Common myeloid progenitor, CD34-positive (primary cell): ENCODE measurements at places on chromosomes 11 and 22.

GRCh38 chr11:122102426-122102825 is 13.6 kb downstream of the BLID start:
- DNase-seq: no peak

- DNase-seq: peak; percentile 41
Observed at GRCh38 chr22:33018232-33018864, 39.8 kb downstream of the SYN3 start.

DNA sequence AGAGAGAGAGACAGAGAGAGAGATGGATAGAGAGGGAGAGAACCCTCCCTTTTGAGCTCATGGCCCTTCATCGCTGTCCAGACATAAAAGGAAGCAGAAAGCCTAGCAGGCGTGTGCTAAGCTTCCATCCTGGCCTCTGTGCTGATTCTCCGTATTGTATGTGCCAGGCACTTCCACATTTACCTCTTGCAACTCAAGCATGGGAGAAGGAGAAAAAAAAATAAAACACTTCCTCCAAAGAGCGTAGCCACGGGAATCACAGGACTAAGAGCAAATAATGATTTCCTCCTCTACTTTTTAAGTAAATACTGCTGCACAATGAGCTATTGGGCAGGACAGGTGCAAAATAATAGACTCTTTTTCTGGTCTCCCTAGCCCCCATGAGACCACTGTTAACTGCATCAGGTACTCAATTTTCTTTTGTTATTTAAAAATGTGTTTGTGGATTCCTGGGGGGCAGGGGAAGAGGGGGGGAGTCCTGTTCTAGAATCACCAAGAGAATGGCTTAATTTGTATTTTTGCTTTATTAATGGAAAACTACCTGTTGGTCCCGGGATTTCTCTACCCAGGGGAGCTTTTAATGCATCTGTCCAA is 154.3 kb downstream of the NXPE2 start:
- DNase-seq: no peak

- no peak for DNase-seq
Observed at GRCh38 chr11:68044145-68044813, 5.5 kb downstream of the TCIRG1 start.

DNA sequence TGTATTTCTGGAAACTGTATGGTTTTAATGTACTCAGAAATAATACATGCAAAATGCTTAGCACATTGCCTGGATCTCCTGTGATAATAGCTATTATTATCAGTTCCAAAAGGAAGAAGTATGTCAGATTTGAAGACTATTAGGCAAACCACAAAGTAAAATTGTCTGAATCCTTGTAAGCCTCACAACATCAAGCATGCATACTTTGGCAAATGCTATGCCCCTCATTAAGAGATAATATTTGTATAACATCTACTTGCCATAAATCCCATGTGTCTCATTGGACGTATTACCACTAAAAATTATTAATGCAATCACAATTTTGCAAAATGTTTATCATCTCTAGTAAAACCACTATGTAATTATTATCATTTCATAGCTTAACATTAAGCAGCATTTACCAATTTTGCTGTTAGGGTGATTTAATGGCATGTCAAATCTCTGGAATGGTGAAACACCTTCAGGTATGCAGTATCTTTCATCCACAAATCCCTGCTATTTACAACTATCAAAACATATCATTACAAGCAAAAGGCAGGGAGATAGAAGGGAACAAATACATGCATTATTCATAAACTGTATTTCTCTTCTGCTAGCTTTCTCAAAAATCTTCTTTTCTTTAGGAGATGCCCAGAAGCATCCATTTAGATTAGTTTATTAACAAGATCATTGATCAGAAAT is 974.6 kb upstream of the RAG2 start:
- DNase-seq: no peak

GRCh38 chr11:131888230-131888855 is 517.9 kb downstream of the NTM start:
- no peak for DNase-seq

DNA sequence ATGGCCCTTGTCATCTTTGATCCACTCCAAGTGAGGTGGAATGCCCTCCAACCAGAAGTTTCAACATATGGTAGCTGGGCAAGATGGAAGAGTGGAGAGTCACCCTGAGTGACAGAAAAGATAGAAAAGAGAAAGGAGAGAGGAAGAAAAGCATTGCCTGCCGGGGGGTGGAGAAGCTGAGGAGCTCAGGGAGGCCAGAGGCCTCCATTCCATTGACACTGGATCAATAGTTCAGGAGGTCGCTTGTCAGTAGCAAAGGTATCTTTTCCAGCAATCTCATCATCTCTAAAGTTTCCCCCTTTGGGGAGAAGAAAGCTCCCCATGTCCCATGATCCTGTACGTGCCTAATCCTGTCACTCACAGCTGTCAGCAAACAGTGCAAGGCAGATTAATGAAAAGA is 6.7 kb upstream of the C1QTNF6 start:
- no peak for DNase-seq

DNA sequence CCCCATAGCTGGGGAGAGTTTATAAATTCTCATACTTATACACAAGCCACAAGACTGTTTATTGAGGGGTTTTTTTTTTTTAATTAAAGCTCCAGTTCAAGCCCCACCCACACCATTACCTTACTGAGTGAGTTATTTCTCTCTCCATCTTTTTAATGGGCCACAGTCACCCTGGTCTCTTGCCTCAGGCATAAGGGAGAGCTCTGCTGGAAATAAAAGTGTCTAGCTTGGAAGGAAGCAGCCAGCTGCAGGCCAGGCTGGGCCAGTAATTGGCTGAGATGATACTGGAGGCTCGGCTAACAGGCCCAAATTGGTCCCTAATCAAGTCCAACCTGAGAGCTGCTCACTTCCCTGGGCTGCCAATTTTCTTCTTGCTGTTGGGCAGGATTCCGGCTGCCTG is 174.1 kb downstream of the INSC start:
- DNase-seq: no peak

GRCh38 chr11:64804346-64805210 is 1.6 kb upstream of the MAP4K2 start:
- DNase-seq: no peak

- DNase-seq: peak; percentile 37
Observed at GRCh38 chr11:93541884-93542810, 1.0 kb downstream of the SMCO4 start.

DNA sequence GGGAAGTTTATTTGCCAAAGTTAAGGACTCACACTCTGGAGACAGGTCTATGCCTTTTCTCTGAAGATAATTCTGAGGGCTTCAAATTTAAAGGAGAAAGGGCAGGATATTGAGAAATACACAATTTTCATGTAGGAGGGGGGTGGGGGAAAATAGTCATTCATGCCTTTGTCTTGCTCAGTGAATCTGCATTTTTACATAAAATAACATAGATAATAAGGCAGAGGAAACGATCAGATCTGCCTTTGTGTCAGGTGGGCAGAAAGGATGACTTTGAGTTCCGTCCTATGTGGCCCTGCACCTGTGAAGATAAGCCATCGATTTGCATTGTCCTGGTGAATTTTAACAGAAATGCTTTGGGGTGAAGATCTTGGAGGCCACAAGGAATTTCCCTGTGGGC is 76.8 kb downstream of the SC5D start:
- no peak for DNase-seq

DNA sequence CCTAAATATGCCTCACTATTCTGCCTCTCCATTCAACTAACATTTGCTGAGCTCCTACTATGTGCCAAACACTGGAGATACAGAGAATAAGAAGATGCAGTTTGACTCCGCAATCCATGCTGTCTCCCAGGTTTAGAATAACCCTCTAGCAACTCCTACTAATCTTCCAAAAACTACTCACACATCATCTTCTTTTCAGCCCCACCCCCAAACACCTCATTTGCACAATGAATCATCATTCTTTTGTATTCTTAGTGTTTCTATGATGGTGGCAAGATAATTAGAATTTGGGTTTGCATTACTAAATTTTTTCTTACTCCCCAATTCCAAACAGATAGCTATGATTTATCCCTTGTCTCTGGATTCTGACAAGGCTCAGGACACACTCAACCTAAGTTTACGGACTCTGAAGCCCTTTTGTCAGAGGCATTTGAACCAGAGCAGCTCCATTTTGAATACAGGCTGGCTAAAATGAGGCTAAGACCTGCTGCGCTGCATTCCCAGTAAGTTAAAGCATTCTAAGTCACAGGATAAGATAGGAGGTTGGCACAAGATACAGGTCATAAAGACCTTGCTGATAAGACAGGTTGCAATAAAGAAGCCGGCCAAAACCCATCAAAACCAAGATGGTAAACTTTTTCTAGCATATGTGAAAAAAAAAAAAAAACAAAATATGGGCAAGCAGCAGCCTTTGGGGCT is 1038.9 kb downstream of the DLG2 start:
- DNase-seq: no peak

DNA sequence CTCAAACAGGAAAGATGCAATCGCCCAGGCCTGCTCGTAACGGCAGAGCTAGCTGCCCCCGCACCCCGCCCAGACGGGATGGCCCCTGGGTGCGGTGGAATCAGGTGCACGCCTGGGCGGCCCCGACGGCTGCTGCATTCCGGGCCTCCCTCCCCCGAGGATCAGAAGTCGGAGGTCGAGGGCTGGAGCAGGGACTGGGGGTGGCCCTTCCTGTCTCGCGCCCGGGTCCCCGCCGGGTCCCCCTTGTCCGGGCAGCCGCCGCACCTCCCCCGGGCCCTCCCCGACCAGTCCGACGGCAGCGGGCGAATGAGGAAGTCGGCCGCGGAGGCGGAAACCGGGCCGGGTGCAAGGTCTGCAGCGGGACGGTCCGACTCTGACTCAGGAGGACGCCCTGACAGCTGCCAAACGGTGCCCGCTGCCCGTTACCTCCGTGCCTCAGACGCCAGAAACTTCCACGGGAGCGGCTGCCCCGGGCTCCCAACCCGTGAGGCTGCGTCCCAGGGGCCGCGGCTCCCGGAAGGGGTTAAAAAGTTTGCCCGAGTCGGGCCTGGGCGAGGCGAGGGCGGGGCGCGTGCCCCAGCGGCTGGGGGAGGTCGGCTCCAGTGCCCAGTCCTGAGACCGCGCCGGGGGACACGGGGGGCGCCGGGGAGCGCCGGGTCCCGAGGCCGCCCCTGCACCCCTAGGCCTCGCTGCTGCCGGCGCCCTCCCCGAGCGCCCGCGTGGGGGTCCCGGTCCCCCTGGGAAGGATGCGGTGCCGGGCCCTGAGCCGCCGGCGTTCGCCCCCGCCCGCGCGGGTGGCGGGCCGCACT is 663 bp downstream of the MYH9 start:
- DNase-seq: peak; percentile 88

DNA sequence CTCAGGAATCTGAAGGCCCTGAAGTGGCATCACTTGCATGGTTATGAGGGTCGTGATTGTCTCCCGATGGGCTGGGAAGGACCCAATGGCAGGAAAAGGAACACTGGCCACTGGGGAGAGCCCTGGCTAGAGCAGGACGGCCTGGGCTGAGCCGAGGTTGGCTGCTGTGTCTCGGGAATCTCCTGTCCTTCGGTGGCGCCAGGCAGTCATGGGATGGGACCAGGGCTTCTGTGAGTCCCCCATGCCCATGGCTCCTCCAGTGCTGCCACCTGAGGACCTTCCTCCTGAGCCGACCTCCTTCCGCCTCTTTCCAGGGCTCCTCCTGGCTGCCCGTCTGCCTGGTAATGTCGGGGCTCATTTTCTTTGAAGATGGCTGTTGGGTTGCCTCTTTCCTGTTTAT is 1394.0 kb downstream of the BRD1 start:
- DNase-seq: no peak

DNA sequence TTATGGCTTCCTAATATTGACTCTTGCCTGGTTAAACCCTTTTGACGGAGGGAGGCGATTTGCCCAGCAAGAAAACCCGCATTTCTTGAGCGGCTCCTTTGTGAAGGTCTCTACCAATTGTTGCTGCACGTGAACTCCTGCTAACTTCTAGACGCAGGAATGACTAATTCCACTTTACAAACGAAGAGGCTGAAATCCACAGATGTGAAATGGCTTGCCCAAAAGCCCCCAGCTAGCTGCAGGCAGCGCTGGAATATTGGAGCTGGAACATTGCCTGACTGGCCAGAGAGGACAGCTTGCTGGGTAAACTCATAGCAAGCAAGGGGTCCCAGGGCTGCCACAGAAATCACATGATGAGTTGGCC is 542 bp downstream of the GCAT start:
- DNase-seq: no peak

DNA sequence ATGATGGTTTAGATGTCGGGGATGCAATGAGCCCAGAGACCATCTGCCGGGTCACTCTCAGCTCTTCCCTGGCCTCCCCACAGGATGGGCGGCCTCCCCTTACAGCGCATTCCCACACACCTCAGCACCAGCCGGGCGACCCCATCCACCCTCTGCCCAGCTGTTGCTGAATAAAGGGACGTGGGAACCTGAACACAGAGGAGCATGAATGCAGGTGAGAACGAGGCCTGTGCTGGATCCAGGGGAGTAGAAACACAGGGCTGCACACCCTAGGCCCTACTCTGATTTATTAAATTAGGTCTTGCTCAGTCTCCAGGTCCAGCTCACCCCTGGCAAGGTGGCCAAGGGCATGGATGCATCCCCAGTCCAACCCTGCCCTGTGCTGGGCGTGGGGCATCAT is 180.5 kb downstream of the CTTN start:
- DNase-seq: no peak

- DNase-seq: no peak
Observed at GRCh38 chr11:133981156-133981555, 24.4 kb upstream of the IGSF9B start.

GRCh38 chr11:115653926-115654325 is 149.7 kb upstream of the CADM1 start:
- no peak for DNase-seq

DNA sequence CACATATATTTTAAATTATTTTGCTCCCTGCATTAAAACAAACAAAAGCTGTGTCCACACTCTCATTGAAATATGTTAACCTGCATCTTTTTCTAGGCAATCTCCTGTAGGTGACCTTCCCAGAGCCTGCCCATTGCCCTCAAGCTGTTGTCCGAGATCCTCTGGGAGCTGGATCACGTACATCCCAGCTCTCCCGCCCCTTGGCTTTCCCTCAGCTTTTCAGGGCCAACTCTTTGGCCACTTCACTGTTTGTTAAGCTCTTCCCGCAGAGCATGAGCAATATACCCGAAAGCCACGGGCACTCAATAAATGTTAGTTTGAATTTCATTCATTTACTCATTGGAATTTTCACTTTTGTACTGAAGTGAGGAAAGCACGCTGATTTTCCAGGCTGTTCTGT is 32.2 kb downstream of the ELMOD1 start:
- no peak for DNase-seq

- DNase-seq: no peak
Observed at GRCh38 chr11:104015649-104016415, 20.6 kb upstream of the DDI1 start.

GRCh38 chr11:79101656-79102055 is 339.2 kb downstream of the TENM4 start:
- no peak for DNase-seq

- no peak for DNase-seq
Observed at GRCh38 chr11:124656774-124657630, 16.5 kb downstream of the SIAE start.
